Thoracic aorta (tissue), 2 donors: ENCODE measurements at places on chromosomes 5 and 9. TPM values are rescaled to one million over a fixed set of nuclear protein-coding genes. Genes with fewer than 3 reads are reported as not detected.

NR4A3 gene
- total RNA-seq = 9.7 TPM

CD180 gene
- 0.81 TPM for total RNA-seq

NSUN2 gene
- total RNA-seq = 52.6 TPM

DNA sequence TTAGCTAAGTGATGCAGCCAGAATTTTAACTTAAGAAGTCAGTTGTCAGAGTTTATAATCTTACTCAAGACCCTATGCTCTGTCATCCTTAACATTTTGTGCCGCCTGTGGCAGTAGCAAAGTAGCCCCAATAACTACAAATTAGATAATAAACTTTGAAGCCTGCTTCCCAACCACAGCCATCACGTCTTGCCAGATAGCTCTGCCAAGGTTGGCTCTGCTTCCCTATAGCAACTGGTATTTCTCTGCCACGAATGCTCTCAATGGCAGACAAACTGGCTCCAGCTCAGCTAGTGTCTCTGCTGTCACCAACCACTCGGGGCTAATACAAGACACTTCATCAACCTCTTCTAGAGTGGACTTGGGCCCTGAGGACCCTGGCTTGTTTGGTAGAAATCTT, 576.1 kb downstream of the CDH12 start:
- H3K4me1 ChIP-seq = no peaks in the 10 kb centered on the region
- no peak overlapping the region for H3K27ac ChIP-seq
- no peaks in the 10 kb centered on the region for H3K27me3 ChIP-seq
- H3K36me3 ChIP-seq = no peaks in the 10 kb centered on the region

DNA sequence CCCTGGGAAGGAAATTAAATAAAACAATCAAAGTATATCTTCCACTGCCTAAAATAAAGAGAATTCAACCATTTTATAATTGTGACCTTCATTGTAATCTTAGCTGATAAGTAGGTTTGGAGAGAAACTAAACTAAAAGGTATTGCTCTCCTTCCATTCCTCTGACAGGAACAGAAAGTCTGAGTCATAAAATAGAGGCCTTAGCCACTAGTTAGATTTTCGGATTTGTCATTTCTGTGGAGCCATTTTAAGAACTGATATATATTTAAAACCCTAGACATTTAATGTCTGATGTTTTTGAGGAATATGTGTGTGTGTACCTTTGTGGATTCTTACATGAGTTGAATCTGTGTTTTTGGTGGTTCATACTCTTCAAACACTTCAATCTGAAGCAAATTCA, 11.8 kb upstream of the TMC1 start:
- no peaks in the 10 kb centered on the region for H3K4me1 ChIP-seq
- H3K4me3 ChIP-seq = no peak overlapping the region
- H3K27me3 ChIP-seq = no peaks in the 10 kb centered on the region
- no peaks in the 10 kb centered on the region for H3K36me3 ChIP-seq
- H3K27ac ChIP-seq = no peak overlapping the region

DNA sequence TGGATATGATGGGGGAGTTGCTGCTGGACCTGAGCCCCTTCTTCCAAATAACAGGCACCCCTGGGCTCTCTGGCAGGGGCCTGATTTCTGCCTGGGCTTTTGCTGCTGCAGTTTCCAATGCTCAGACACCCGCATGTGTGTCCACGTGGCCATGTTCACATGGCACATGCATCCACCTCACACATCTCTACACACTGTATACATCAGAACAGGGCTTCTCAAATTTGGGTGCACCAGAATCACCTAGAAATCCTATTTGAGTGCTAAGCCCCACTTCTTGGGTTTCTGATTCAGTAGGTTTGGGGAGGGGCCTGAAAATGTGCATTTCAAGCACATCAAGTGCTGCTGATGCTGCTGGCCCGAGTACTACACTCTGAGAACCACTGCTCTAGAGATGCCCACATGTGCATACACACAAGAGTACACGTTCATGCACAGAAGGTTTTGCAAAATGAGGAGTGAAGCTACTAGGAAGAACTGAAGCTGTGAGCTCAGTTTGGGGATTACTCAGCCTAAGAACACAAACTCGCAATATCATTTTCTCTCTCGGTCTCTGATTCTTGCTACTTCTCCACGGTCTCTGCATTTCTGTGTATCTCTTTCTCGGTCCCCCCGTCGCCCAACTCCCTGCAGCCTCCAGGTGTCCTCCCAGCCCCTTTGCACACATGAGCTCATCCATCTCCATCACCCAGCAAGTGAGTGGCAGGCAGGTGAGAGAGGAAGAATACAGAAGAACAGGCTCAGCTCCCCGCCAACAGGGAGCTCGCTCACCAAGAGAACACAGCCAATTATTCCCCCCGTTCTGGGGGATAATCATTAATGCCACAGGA, 97.0 kb downstream of the PCDH1 start:
- H3K4me1 ChIP-seq = no peaks in the 10 kb centered on the region
- no peaks in the 10 kb centered on the region for H3K27me3 ChIP-seq
- DNase-seq = no peak
- H3K4me3 ChIP-seq = no peak overlapping the region

DNA sequence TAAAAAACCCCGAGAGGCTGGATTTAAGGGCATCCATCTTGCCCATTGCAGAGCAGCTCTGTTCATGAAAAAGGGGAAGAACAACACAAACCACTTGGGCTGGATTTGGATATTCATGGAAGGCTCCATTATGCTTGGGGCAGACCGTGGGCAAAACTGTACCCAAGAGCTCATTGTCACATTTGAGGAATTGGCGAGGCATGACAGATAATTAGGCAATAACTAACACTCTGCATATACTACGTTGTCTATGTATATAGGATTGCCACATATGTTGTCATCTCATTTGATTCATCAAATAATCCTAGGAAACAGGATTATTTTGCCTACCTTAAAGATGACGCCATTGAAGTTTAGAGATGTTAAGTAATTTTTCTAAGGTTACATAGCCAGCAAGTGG, 255.4 kb downstream of the SMARCA2 start:
- no peak overlapping the region for H3K4me3 ChIP-seq
- H3K4me1 ChIP-seq = no peaks in the 10 kb centered on the region
- no peaks in the 10 kb centered on the region for H3K36me3 ChIP-seq
- H3K27ac ChIP-seq = no peak overlapping the region

DNA sequence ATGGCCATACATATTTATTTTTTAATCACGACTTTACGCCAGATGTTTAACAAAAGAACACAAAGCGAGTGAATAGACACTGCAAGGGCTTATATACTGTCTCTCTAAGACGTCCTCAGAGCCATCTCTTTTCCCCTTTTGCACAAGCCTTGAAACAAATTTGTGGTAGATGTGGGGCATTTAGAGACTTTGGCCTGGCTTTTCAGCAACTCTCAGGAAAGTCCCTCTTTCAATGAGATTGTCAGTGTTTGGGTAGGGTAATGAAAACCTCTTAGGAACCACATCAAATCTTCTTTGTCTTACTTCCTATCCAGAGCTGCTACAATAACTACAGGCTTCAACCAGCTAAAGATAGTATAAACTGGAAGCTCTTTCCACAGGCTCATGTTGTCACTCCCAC, 380.0 kb downstream of the ANXA1 start:
- no peak for DNase-seq
- H3K4me1 ChIP-seq = no peaks in the 10 kb centered on the region
